ENCODE measurements at places on chromosomes 11 and 22.

GRCh38 chr11:116853461-116854073 is 16.1 kb upstream of the APOA1 start:
- DNase-seq, result no peak

DNA sequence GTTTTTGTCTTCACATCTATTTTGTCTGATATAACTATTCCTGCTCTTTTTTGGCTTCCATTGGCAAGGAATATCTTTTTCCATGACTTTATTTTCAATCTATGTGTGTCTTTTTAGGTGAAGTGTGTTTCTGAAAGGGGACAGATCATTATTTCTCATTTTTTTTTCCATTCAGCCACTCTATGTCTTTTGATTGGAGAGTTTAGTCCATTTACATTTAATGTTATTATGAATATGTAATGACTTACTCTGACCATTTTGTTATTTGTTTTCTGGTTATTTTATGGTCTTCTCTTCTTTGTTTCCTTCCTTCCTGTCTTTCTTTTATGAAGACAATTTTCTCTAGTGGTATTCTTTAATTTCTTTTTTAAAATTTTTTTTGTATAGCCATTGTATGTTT is 178.6 kb upstream of the CNTN5 start:
- no peak for DNase-seq

DNA sequence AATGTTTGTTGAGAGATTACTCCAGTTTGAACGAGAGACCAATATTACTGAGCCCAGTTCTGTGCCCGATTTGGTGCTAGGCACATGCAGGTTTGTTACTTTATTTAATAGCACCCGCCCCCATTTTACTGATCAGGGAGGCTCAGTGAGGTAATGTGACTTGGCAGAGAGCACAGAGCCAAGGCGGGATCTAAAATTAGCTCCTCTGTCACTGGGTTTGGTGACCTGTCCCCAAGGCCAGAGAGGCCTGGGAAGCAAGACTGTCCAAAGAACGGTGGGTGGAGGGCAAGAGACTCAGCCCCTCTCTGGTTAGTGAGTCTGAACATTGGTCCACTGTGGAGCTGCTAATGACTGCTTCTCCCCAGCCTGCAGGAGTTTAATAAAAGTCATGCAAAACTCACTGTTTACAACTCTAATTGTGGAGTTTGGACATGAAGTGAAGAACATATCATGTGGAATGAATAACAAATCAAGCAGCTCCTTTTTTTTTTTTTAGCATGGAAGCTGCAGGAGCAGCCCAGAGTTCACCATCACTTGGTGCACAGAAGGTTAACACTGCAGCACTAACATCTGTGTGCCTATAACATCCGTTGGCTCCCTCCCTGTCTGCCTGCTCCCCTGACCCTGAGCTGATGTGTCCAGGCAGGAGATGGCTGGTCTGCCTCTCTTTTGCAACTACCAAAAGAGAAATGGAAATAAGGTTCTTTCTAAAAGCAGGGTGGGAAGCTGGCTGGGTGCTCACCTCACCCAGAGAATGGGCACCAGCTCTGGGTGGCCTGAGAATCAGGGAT is 39.0 kb downstream of the CSNK2A3 start:
- DNase-seq, result peak; percentile 21

GRCh38 chr11:38130976-38131375 is 1532.9 kb upstream of the RAG2 start:
- DNase-seq, result no peak

DNA sequence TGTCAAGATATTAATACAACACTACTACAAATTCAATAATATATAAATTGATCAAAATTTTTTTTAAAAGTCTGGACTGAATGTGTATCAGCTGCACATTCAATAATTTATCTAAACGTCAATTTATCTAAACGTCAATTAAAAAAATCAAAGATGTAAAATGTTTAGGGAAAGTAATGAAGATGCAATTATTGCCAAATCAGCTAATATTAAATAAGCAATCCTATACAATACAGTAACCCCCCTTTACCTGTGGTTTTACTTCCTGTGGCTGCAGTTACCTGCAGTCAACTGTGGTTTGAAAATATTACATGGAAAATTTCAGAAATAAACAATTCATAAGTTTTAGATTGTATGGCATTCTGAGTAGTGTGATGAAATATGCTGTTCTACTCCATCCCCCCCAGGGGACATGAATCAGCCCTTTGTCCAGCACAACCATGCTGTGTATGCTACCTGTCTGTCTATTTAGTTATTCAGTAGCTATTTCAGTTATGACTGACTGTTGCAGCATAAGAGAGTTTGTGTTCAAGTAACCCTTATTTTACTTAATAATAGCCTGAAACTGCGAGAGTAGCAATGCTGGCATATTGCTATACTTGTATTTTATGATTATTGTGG is 72.2 kb downstream of the CWF19L2 start:
- DNase-seq, result peak; percentile 49

DNA sequence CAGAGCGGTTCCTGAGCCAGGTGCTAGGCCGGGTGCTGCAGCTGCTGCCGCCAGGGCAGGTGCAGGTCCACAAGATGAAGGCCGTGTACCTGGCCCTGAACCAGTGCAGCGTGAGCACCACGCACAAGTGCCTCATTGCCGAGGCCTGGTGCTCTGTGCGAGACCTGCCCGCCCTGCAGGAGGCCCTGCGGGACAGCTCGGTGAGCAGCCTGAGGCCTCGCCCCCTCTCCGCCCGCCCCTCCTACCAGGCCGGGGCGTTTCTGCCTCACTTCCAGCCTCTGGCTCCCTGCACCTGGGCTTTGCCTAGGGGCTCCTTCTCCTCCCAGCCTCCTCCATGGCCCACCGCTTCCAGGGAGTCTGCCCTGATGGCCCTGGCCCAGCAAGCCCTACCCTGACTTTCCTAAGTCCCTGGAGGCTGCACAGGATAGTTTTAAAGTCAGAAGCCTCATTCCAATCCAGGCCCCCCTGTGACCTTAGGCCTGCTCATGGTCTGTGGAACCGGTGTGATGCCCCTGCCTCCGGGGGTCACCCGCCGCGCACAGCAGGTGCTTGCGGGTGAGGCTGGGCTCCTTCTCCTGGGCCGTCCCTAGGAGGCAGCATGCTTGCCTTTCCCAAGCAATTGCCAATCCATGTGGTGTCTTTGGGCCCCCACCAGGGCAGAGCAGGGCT is 5.5 kb downstream of the TCIRG1 start:
- no peak for DNase-seq

- no peak for DNase-seq
These were observed 26.5 kb downstream of the SYT7 start for GRCh38 chr11:61554172-61554988.

DNA sequence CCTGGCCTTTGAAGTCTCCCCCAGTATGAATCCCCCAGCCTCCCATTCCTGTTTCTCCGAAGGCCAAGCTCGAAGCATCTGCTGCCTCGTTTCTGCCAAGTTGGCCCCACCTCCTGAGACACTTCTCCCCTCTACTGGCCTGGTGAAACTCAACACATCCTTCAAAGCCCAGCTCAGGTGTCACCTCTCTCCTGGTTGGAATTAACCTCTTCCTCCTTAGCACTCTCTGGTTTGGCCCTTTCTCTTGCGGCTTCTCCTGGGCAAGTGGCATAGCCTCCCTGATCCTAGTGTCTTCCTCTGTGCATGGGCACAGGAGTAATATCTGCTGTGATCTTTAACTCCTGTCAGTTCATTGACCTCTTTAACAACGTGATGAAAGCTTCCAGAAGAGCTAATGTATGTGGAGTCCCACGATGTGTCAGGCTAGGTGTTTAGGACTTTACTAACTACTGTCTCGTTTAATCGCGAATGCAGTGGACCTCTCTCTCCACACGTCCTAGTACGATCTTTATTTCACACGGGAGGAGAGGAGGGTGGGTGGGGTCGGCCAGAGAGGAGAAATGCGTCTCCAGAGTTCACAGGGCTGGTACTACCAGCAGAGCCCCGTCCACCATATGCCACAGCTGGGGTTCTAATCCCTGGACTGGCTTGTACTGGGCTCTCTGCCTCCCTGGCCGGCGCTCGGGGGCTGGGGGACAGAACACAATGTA is 826 bp upstream of the PTPRJ start:
- peak; percentile 29 for DNase-seq

- no peak for DNase-seq
These were observed 38.4 kb upstream of the CLMP start for GRCh38 chr11:123233280-123233974.

GRCh38 chr11:34439610-34440198 is 970 bp downstream of the CAT start:
- DNase-seq, result no peak

- DNase-seq, result no peak
These were observed 3.6 kb upstream of the TSSK2 start for GRCh38 chr22:19127329-19128008.

GRCh38 chr11:22657101-22657694 is 9.2 kb upstream of the GAS2 start:
- DNase-seq, result no peak

GRCh38 chr11:11960687-11961086 is 47.7 kb downstream of the DKK3 start:
- no peak for DNase-seq

DNA sequence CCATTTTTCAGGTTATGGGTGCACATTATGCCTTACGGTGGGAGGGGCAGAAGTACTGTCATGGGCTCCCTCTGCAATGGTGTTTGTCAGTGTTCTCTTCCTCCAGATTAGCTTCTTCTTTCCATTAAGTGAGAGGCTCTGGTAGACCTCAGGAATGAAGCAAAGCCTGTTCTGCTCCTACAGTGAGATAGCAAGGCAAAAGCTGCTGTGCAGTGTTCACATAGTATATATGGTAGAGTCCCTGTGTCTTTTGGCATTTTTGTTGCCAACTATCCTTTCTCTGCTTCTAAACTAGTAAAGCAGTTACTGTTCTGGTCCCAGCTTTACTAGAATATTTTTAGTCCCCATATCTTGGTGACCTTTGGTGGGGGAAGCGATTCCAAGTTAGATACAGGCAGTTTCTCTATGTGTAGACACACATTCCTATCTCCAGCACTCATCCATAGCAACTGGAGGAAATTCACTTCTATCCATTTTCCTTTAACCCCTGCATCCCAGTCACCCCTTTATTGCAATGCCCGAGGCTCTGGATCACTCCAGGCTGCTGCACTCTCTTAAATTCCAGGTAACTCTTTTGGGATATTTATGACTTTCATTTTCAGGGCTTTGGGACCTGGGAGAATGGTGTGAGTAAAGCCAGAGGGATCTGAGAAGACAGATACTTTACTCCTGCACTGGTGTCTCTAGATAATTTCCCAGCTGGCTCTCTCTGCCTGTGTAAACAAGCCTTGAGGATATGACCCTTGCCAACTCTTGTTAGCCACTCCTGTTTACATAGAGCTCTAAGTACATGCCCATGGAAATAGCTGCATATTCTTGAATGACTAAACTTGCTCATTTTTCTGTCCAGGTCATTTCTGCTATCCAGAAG is 3.9 kb upstream of the TRIM34 start:
- peak; percentile 11 for DNase-seq

- no peak for DNase-seq
These were observed 62.7 kb downstream of the HIRA start for GRCh38 chr22:19368876-19369275.

DNA sequence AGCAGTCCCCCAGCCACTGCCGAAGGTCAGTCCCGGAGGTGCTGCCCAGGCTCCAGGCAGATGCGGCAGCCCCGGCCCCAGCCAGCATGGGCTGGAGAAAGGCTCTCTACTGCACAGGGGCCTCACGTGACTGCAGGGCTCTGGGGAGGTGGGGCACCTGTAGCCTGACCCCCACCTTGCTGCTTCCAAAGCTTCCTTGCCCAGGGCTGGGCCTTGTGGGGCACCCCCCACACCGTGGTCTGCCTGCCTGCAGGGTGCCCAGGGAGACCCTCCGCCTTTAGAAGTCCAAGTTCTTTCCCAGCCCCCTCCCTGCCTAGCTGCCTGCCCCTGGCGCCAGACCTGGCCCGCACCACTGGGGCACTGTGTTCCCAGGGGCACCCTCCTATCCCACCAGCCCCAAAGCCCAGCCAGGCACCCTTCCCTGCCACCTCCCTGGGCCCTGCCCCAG is 28.4 kb upstream of the TXNRD2 start:
- no peak for DNase-seq

DNA sequence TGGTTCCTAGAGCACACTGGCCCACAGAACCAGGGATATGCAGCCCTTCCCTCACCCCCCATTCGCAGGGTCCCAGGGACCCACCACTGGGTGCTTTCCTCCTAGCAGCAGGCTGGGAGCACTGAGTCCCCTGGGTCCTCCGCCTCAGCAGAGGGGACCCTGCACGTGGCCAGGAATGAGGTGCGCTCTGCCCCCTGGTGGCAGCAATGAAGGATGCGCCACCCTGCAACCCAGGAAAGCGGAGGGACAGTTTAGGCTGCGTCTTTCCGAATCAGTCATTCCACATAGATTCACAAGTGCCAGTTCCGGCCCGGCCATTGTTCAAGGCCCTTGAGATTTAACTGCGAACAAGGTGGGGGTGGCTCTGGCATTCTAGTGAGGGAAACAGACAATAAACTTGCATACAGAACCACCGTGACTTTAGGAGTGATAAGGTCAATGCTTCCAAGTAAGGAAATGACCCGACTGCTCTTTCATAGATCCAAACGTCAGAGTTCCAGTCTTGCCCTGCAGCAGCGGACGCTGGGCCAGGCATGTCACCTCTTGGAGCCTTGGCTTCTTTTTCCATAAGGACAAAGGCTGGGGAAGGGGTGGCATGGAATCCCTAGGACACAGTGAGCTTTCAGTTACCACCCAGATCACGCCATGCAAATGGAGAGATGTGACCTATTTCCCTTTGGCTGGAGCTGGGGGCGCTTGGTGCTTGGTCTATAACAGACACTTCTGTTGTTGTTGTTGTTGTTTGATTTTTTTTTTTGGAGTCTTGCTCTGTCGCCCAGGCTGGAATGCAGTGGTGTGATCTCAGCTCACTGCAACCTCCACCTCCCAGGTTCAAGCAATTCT is 7.7 kb downstream of the RIN1 start:
- DNase-seq, result peak; percentile 86

- no peak for DNase-seq
These were observed 648.2 kb downstream of the FAM181B start for GRCh38 chr11:82085493-82085892.

DNA sequence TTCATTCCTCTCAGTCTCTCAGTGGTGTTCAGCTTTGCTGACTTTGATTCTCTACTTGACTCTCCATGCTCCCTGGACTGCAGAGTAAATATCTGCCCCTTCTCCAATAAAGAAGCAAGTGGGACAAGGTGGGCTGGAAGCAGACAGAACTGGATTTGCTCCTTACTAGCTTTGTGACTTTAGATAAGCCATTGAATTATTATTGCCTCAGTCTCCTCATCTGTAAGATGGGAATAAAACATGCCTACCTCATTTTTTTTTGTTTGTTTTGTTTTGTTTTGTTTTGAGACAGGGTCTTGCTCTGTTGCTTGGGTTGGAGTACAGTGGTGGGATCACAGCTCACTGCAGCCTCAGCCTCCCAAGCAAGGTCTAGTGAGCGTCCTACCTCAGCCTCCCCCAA is 44.6 kb downstream of the WT1 start:
- no peak for DNase-seq

- no peak for DNase-seq
These were observed 32.4 kb downstream of the PIK3IP1 start for GRCh38 chr22:31259798-31260473.

GRCh38 chr11:82930229-82930628 is 28.7 kb downstream of the DDIAS start:
- DNase-seq, result no peak

GRCh38 chr22:44583061-44583760 is 85.2 kb upstream of the RTL6 start:
- DNase-seq, result peak; percentile 46

Measured in cardiac muscle cell (in vitro differentiated cells and primary cell).